ENCODE measurements at places on chromosomes 13 and 19. TPM values are rescaled to one million over a fixed set of nuclear protein-coding genes. Genes with fewer than 3 reads are reported as not detected.

DNA sequence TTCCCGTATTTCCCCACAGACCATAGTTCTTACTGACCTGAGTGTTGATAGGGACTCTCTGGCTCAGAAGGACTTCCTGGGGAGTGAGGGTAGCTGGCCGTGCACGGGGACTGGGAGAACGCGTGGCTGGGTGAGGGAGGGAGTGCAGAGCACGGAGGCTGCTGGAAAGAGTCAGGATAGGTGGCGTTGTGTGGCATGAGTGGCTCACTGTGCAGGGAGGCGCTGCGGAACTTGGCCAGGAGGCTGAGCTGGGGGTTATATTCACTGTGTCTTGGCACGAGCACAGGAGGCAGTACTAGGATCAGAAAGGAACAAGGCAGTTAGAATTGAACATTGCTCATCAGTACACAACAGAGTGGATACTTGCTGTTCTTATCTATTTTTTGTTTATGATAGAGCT is 47.4 kb downstream of the SMAD9 start:
- no peak for DNase-seq

GRCh38 chr13:113931841-113932459 is 41.9 kb downstream of the C13orf46 start:
- DNase-seq: no peak

DNA sequence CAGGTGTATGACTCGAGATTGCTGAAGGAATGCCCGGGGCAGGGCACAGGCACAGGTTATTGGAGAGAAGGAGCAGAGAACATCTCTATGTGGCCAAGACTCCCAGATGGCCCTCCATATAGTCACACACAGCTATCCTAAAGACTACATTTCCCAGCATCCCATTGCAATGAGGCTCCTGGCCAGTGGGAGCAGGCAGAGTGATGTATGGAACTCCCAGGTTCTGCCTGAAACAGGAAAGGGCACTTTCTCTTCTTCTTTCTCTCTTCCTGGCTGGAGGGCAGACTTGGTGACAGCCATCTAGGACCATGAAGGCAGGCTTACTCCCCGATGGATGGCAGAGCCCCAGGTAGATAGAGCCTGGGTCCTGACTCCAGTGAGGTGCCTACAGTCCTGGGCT is 13.5 kb downstream of the PPP1R13L start:
- DNase-seq: peak; percentile 25

The ZNF443 gene
- 1.5 TPM for polyA plus RNA-seq
